Stimulated activated naive CD4-positive, alpha-beta T cell treated with Interleukin-2 at 50 U/mL for 16 hours (primary cell): ENCODE measurements at places on chromosomes 3 and 15.

DNA sequence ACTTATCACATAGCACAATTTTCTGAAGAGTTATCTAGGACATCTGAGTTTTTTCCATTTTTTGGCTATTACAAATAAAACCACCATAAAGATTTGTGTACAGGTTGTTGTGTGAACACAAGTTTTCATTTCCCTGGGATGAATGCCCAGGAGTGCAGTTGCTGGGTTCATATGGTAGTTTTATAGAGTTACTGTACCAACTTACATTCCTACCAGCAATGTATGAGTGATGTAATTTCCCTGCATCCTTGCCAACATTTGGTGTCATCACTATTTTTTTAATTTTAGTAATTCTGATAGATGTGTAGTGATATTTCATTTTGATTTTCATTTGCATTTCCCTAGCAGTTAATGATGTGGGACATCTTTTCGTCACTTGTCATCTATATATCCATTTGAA is 20.5 kb downstream of the FILIP1L start:
- DNase-seq: no peak

DNA sequence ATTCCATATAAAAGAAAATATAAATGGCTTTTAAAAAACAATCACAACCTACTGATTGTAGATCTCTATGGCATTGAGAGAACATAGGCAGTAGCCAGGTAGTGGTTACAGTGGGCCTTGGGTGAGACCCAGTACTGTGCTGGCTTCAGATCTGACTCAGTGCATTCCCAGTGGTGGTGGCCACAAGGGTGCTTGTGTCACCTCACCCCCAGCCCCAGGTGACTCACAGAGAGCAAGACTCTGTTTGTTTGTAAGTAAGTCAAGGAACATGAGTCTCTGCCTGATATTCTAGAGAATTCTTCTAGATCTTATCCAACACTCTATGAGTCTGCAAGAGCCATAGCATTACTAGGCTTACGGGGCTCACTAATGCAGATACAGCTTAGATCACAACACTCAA is 118.8 kb upstream of the AZI2 start:
- DNase-seq: no peak

- no peak for DNase-seq
These were observed 600.5 kb downstream of the PYDC2 start for GRCh38 chr3:192061426-192061825.

DNA sequence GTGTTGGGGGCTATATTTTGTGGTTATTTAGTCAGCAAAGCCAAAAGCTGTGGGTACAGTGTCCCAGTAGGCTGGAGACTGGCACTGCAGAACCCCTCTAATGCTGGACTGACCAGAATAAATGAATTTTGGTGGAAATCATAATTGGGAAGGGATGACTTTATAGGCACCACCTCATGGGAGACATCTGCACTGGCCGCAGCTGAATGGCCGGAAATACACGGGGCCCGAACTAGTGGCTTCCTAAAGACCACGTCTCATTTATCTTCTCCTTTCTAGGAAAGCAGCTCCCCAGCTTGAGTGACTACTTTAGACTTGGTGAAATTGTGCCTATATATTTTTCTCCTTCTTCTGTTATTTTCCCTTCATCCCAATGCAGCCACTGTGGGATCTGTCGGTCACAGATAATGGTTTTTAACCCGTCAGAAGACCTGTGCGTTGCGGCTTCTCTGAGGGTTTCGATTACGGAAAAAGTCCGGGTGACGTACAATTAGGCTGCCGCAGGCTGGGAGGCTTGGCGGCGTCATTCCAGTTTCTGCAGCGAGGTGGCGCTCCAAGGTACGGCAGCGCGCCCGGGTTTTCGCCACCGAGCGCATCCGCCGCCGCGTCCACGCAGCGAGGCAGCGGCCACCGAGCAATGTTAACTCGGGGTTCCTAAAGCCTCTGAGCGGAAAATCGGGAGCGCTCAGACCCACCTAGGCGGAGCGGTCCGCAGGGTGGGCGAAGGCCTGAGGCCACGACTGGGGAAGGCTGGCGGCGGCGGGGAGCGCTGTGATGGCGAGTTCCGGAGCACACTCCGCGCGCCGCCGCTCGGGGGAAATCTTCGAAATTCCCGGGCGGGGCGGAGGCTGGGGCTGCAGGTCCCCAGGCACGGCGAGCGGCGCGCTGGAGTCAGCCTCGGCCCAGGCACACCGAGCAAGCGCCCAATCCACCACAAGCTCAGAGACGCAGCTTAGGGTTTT is 26.3 kb downstream of the NR2F2 start:
- peak; percentile 25 for DNase-seq

- DNase-seq: no peak
These were observed 92.1 kb upstream of the PLSCR4 start for GRCh38 chr3:146342989-146343388.

- DNase-seq: no peak
These were observed 5.2 kb upstream of the GNAI2 start for GRCh38 chr3:50230794-50231125.

- no peak for DNase-seq
These were observed 120.5 kb downstream of the DUT start for GRCh38 chr15:48451736-48452135.

DNA sequence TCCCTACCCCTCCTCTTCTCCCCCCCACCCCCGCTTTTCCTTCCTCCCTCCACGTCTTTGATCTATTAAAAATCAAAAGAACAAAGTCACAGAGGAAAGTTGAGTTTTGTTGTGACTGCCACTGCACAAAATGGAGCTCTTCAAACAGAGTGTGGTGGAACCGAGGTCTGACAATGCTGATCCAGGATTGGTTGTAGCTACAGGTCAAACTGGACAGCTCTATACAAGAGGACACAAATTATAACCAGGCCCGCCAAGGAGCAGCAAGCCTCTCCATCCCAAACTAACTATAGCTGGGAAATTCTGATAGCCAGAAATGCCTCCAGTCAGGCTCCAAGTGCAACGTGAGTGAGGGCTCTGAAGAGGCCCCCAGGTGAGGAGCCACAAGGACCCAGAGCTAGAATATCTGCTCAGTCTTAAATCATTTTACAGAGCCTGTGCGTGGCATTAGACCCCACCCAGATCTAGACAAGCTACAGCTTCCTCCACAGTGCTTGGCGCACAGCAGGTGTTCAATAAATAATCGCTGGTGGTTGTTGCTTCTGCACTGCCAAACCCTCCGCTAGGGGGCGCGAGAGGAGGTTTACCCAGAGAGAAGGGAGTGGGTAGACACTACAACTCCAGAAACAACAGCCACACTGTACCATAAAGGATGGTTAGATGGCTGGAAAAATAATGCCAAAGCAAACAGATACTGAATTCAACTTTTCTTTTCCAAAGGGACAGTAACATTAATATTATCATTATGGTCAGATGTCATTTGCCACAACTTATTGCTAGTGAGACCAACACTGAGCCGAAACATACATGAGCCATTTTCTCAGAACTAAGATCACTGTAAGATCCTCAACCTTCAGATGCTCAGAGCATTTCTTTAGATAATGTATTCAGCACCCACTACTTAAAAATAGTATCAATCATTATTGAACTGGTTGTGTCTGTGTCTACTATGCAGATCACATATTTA is 44.6 kb downstream of the ZIC4 start:
- no peak for DNase-seq

DNA sequence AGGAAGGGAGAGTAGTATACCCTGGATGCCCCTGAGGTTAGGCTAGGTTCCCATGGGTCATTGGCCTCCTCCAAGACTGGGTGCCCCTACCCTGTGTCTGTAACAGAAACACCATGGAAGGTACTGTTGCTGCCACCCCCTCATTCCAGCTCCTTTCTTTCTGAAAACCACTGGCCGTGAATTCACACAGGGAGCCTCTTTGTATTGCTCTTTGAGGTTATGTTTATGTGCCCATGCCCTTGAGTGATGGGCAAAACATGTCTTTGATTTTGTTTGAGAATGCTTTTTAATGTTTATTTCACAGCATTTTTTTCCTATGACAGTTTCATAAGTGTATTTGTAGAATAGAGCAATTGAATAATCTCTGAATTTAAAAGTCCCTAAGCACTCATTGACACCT is 79.7 kb downstream of the RARB start:
- DNase-seq: no peak

- no peak for DNase-seq
These were observed 209.6 kb upstream of the EIF1B start for GRCh38 chr3:40099871-40100270.
